ENCODE measurements at places on chromosomes 6 and 20. TPM values are rescaled to one million over a fixed set of nuclear protein-coding genes. Genes with fewer than 3 reads are reported as not detected.

The ANKRD66 gene
- total RNA-seq: not detected

The LY6G6F gene
- total RNA-seq: not detected

The DLK2 gene
- 0.57 TPM for total RNA-seq

The ACOT8 gene
- total RNA-seq: 44.6 TPM

The HLA-DRB1 gene
- 0.14 TPM for total RNA-seq

The COL20A1 gene
- not detected for total RNA-seq

The MYO6 gene
- total RNA-seq: 11.0 TPM

Data from placental pericyte (primary cell).